ENCODE measurements at places on chromosomes 2 and 18.

GRCh38 chr18:48045744-48046143 is 115.3 kb upstream of the SMAD2 start:
- DNase-seq, result no peak

- no peak for DNase-seq
These were observed 50.5 kb upstream of the TUBA3D start for GRCh38 chr2:131425231-131425941.

DNA sequence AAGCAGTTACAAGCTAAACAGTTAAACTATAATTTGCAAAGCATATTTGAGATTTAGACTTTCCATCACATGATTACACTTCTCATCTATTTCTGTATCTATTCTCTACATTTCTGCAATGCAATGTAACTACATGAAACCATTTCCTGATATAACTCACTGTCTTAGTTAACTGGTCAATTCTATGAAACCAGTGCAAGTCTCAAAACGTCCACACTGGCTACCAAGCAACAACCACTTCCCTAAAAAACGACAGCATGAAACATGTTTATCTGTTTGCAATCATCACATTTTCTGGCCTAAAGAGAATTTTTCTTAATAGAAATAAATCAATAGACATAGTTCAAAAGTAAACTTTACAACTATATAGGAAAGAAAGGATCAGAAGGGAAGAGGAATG is 17.4 kb downstream of the FECH start:
- no peak for DNase-seq

- no peak for DNase-seq
These were observed 13.6 kb downstream of the IMPA2 start for GRCh38 chr18:11994703-11995444.

DNA sequence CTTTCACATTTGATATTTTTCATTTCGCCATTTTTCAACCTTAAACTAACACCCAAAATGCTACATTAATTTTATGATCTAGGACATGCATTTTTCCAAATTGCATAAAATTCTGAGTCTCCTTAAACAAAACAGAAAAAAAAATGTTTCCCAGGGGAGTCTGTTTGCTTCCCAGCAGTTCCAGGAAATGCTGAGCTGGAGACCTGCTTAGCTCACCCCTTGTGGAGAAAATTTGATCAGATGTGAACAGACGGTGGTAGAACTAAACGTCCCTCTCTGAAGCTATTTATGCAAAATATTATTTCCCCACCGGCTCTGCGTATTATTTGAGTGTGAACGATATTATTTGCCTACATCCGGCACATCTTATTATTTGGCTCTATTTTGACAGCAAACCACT is 74.9 kb upstream of the AGAP1 start:
- no peak for DNase-seq

DNA sequence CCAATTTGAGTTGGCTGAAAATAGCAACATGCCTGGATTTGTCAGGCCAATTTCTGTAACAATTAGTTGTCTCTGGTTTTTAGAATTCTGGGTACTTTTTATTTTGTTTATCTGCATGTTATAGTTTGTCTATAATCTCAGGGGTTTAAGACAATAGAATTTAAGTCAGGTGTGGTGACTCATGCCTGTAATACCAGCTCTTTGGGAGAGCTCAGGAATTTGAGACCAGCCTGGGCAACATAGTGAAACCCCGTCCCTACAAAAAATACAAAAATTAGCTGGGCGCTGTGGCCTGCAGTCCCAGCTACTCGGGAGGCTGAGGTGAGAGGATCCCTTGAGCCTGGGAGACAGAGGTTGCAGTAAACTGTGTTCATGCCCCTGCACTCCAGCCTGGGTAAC is 114.4 kb upstream of the GLS start:
- DNase-seq, result no peak

DNA sequence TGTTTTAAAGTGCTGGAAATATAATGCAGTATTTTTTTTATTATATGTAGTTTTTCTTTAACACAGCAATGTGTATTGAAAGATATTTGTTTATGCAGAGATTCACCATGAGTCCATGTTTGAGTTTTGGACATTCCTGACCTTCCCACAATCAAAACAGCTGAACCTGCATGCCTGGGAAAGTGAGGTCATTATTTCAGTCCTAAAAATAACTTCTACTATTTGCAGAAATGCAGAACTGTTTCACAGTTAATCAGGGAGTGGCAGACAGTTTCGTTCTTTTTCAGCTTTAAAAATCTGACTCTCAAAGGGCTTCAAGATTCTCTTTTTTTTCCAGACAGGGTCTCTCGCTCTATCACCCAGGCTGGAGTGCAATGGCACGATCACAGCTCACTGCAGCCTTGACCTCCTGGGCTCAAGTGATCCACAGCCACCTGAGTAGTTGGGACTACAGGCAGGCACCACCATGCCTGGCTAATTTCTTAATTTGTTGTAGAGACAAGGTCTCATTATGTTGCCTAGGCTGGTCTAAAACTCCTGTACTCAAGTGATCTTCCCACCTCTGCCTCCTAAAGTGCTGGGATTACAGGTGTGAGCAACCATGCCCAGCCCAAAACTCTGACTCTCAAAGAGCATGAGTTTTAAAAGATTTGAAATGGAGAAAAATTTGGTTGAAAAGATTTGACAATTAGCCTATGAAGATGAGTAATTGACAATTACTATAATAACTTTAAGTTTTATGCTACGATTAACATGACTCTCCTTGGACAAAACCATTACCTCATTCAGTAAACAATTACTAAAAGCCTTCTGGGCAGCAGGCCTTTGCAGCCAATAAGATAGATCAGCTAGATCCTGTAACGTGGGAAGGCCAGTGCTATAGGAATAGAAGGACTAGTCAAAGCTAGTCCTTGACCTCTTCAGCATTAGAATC is 5.0 kb upstream of the MYL12B start:
- DNase-seq, result no peak

DNA sequence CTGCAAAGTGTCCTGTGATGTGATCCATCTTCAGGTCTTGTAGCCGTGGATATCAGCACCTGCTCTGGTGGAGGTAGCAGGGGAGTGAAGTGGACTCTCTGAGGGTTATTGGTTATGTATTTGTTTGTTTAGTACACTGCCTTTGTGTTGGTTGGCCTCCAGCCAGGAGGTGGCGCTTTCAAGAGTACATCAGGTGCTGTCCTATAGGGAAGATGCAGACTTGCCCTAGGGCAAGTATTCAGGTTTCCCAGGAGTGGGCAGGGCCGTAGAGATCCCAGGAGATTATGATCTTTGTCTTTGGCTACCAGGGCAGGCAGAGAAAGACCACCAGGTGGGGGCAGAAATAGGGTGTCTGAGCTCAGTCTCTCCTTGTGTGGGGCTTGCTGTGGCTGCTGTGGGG is 411.8 kb downstream of the SOX11 start:
- DNase-seq, result no peak

- DNase-seq, result no peak
These were observed 4.3 kb downstream of the SMYD5 start for GRCh38 chr2:73218298-73218697.

DNA sequence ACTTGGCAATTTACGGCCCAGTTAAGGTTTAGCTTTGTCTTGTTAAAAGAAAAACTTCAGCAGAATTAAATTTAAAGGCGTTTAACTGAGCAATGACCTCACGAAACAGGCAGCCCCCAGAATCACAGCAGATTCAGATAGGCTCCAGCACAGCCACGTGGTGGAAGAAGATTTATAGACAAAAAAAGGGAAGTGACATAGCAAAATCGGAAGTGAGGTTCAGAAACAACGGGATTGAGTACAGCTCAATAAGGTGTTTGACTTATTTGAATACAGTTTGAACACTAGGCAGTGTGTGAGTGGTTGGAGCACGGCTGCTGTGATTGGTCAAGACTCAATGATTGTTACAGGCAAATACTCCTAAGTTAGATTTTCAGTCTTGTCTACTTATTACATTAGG is 79.8 kb downstream of the MOGAT1 start:
- DNase-seq, result no peak
